ENCODE measurements at places on chromosomes 13 and 19.

DNA sequence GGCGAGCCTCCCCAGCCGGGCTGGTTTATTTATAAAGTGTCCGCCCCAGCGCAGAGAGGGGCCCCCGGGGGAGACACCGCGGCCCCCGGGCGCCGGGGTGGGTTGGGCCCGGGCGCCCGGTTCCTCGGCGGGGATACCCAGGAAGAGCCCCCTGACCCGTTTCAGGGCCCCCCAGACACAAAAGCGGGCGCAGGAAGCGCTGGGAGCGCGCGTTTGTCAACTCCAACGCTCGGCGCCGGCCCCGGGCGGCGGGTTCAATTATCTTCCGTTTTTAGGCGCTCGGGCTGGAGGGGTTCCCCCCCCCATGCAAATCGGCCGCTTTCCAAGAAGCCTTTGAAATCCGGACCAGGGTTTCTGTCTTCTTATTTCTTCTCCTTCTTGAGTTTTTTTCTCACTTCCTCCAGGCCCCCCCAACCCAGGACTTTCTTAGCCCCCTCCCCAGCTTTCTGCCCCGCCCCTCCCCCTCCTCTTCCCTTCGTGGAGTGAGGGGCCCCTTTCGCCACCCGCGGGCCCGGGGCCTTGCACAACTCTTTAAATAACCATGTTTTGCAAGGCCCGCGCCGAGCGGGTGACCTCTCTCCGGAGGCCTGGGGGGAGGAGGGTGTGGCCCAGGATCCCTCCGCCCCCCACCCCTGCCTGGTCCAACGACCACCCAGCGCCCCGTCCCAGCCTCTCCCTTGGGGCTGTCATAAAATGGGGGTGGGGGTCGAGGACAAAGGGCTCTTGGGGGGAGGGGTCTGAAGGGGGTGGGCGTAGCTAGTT is 935 bp downstream of the ARID3A start:
- DNase-seq = no peak

DNA sequence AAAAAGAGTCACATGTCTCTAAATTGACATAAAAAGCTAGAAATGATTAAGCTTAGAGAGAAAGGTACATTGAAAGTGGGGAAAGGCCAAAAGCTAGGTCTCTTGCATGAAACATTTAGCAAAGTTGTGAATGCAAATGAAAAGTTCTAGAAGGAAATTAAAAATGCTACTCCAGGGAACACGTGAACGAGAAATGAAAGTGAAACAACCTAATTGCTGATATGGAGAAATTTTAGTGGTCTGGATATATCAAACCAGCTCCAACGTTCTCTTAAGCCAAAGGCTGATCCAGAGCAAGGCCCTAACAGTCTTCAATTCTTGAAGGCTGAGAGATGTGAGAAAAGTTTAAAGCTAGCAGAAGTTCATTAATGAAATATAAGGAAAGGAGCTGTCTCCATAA is 419.8 kb downstream of the SLITRK6 start:
- DNase-seq = no peak

DNA sequence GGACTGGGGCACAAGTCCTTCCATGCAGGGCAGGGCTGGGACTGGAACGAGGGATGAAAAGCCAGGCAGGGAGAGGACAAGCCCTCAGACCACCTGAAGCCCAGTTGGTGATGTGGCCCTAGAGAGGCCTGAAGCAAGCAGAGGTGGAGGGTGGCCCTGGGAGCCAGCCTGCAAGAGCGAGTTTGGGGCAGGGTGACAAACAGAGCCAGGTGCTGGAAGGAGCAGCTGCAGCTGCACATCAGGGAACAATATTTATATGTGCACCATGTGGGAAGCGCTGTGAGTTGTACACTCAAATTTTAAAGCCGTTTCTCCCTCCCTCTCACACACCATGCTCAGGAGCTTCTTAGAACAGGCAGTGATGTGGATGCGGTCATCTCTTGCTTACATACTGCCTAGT is 67.8 kb downstream of the FGF9 start:
- DNase-seq = no peak

DNA sequence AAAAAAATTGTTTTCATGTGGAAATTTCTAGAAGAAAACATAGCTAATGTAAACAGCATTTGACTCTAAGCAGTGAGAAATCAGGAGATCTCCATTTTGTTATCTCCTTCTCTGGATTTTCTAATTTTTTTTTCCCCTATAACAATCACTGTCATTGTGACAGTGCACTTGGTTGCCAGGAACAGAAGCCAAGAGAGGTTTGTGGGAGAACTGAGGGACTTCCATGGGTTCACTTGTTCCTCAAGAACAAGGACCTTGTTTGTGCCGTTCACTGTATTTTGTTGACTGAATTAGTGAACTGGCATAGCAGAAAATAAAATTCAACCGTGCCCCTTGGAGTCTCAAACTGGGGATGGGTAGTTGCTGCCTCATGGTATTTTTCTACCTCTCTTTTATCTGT is 17.1 kb downstream of the SHISA7 start:
- no peak for DNase-seq
